ENCODE measurements at places on chromosomes 7 and 10.

- DNase-seq = no peak
Observed at GRCh38 chr7:96599288-96599936, 110.2 kb downstream of the SEM1 start.

DNA sequence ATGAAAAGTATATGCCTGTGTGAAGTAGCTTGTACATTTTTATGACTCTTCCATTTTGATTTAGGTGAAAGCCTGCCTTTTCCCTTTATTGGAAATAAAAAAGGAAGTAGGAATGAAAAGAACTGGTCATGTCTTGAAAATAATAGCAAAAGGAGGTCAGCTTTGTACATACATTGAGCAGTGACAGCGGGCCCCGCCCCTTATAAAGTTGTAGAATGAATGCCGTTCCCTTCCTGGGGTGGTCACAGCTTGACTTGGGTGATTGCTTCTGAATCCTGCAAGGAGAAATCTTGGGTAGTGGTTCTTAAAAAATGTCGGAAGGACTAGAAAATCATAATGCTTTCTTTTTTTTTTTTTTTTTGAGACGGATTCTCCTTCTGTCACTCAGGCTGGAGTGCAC is 31.7 kb downstream of the CAMK1D start:
- DNase-seq = no peak

DNA sequence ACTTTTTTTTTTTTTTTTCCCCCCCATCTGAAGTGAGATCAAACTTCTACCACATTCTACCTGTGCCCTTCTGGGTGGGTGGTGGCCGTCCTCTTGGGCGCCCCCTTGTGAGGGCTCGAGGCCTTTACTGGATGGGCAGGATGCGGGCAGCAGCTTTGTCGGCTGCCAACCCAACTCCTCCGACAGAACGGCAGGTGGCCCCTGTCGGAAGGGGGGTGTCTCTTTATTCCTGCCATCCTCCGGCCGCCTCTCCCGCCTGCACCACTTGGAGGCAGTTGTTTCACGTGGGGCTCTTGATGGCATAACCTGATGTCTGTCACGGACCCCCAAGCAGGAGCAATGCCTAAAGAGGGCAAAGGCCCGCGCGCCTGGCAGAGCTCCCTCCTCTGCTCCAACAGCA is 31.0 kb downstream of the AMZ1 start:
- peak; percentile 38 for DNase-seq

DNA sequence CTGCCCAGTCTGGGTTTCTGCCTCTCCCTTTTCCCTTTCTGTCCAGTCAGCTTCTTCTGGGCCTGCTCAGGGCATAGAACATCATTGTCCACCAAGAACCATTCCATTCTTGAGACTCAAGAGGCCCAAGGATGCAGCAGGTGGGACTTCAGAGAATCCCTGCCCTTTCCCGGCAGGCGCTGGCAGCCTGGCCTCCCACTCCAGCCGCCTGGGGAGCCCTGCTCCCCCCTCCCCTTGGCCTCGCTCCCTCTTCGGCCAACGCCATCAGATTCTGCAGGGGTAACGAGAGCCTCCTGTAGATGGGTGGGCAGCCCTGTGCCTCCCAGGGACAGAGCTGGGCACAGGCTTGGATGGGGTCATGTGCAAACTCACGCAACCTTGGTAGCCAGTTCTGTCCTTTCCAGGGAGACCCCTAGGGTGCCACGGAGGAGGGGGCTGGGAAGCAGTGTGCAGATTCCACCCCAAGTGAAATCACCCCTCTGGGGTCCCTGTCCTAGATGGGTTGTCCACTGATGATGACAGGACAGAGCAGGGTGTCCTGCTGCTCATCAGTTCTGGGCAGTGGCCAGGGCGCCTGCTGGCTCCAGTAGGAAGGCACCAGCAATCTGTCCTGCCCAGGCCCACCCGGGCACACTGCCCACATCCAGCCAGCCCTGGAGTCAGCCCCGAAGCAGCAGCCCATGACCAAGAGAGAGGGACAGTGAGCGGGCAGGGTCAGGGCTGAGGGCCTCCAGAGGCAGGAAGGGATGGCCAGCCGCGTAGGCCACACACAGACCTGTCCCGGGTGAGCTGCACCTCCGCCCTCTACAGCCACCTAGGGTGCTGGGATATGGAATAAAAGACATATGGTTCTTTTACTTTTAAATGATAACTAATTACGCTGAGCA is 47.7 kb downstream of the RASGEF1A start:
- DNase-seq = no peak

- no peak for DNase-seq
Observed at GRCh38 chr10:29761916-29762315, 127.1 kb upstream of the SVIL start.

DNA sequence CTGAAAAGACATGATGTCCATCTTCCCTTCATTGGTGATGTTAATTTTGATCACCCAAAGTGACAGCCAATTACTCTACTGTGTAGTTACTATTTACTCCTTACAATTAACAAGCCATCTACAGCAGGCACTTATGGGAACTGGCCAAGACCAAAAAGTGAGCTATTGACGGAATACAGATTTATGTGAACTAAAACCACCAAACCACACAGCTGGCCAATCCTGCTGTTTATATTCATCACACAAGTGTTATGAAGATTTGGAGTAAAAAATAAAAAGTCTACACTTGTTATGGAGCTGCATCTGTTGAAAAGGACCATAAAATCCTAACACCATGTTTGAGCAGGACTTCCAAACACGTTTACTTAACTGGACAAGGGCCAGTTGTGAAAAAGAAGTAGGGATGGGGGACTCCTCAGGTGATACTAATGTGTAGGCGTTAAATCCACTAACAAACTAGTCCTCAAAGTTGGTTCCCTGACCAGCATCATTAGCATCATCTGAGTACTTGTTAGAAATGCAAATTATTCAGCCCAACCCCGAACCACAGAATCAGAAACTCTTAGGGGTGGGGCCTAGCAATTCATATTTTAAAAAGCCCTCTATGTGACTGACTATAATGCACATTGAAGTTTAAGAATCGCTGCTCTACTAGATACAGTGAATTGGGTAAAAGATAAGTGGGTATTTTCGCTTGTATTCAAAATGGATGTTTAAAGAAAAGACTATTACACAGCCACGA is 11.6 kb downstream of the MCMBP start:
- DNase-seq = no peak

DNA sequence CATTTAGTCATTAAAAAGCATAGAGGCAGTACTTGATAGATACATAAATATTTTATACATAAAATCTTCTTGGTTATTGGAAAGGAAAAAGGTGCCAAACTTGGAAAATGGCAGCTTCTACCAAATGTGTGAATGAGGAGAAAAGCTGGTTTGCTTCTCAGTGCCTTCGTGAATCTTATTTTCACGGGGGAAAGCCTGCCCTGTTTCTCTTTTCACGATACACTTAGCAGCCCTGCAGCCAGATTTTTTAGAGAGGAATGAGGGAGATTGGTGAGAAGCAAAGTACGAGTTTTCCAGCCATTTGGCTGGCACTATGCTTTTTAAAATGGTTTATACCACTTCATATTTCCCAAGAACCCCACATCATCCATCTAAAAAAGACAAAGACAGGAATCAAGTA is 22.9 kb upstream of the C1QL3 start:
- DNase-seq = no peak

DNA sequence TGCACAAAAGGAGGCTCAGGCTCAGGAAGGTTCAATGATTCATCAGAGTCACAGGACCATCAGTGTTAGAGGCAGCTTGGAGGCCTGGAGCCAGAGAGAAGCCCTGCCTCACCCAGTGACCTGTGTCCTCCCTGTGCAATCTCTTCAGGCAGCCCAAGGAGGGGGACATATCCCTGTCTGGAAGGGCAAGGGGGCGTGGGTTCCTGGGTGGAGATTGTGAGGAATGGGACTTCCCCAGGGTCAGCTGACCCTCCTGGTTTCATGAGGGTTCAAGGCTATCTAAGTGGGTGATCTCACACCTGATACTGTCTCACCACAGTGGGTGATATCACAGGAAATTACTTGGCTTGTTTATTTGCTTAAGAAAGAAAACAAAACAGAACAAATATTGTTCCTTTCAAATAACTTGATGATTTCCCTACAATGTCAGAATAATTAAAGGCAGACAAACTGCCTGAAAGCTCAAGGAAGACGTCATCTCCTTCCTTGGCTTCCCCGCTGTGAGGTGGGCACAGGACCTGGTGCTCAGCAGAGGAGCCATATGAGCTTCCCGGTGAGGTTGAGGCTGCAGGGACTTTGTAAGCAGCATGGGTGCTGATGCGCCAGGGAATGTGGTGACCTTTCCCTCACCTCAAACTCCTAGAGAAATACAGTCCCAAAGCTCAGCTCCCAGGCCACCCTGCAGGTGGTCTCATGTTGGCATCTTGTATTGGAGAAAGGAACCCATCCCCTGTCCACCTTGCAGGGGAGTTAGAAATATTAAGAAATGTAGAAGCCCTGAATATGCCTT is 763.2 kb downstream of the GRID1 start:
- DNase-seq = no peak

DNA sequence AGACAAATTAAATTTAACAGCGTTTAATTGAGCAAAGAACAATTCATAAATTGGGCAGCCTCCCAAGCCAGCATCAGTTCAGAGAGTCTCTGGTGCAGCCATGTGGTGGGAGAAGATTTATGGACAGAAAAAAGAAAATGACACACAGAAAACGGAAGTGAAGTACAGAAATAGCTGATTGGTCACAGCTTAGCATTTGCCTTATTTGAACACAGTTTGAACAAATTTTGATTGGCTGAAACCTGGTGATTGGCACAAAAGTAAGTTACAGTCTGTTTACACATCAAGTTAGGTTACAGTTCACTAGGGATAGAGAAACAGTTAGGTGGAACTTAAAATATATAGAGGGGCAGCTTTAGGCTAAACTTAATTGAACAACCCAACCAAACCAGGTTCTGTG is 720.1 kb downstream of the TYW1 start:
- no peak for DNase-seq

DNA sequence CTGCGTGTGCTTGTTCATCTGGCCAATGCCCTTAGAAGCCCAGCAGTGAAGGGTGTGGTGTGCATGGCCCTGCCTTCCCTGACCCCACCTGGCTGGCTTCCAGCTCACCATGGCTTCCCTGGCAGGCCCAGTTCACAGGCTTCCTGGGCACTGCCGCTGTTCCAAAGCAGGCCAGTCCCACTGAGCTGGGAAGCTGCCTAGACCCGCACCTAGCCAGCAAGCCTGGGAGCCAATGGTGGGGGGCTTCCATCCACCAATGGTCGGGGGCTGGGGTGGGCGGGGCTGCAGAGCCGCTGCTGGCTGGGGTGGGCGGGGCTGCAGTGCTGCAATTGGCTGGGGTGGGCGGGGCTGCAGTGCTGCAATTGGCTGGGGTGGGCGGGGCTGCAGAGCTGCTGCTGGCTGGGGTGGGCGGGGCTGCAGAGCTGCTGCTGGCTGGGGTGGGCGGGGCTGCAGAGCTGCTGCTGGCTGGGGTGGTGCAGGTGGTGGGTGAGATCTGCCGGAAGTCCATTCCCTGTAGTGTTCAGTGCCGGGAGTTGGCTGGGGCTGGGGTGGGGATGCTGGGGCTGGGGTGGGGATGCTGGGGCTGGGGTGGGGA is 12.4 kb downstream of the CALY start:
- DNase-seq = peak; percentile 78

GRCh38 chr10:109126016-109126415 is 797.3 kb downstream of the XPNPEP1 start:
- no peak for DNase-seq

DNA sequence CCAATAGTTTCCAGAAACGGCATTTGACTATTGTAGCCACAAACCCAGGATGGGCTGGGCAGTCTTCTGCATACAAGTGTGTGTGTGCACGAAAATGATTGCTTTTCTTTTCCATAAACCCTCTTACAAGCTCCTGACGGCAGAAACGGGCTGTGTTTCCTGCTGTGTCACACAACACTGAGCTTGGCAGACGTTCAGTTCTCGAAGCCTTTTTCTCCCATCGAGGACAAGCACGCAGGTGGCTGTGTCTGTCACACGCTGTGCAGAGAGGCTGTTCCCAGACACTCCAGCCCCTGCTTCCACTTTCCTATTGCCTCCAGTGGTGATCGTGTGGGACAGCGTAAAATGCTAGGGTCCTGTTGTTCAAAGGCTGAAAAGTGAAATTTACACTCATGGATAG is 32.1 kb downstream of the RBAK start:
- peak; percentile 22 for DNase-seq

DNA sequence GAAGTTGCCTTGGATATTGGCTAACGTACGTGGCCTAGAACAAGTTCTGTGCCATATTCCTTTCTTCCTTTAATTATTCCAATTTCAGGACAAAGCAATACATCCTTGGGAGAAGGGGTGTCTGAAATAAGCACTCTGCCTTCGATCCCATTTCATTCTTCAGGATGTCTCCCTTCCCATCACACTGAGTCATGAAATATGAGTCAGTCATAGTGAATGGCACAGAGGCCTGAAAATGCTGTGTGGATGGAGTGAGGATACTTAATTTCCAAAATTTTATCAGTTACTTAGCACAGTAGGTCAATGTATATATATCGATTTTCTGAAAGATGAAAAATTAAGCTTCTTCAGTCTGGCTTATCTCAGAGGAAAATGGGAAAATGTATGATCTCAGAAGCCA is 19.5 kb downstream of the EVX1 start:
- no peak for DNase-seq

GRCh38 chr7:89503281-89503680 is 651.0 kb upstream of the STEAP1 start:
- DNase-seq = no peak

- no peak for DNase-seq
Observed at GRCh38 chr10:44416936-44417335, 32.0 kb upstream of the CXCL12 start.

GRCh38 chr7:23969443-23969842 is 259.4 kb downstream of the STK31 start:
- DNase-seq = no peak

DNA sequence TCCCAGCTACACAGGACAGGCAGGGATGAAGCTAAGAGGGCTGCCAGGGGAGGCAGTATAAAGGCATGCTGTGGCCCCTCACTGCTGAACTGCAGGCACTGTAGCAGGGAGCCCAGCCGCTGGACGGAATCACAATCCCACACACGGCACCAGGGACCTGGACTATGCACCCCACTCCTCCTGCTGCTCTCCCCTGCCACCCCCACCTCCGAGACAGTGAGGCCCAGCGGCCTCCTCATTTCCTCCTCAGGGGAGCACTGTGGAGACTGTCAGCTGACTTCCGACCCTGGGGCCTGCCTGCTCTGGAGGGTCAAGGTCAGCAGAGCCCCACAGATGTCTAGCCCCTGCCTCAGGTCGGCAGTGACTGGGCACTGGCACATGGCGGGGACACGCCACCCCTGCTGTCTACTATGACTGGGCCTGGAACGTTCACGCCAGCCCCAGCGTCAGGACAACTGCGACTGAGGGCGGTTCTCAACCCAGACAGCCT is 92.7 kb downstream of the FAM53B start:
- DNase-seq = no peak

- no peak for DNase-seq
Observed at GRCh38 chr10:85671530-85671929, 695.1 kb downstream of the GRID1 start.

DNA sequence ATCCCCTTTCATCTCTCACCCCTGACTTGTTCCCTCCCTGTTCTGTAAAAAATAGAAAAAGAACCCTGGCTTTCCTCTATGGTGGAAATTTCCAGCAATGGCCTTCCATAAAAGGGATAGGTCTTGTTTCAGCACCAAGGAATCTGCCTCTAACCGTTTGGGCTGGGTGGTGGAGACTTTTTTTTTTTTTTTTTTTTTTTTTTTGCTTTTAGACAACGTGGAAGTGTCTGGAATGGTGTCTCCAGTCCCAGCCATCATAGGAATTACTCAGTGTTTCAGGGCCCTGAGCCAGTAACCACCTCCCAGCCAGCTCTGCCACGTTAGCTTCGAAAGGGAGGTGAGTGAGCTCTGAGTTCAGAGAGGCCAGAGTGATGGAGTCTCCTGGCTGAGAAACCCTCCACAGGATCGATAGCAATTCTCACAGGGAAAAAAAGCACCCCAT is 97.3 kb upstream of the COL1A2 start:
- DNase-seq = no peak

- no peak for DNase-seq
Observed at GRCh38 chr10:1047937-1048336, 982 bp downstream of the IDI1 start.
